CD8-positive, alpha-beta memory T cell (primary cell): ENCODE measurements at places on chromosomes 5 and 9.

GRCh38 chr5:119388619-119389190, 32.9 kb downstream of the TNFAIP8 start:
- no peak for DNase-seq

GRCh38 chr5:113759505-113759904, 246.0 kb downstream of the YTHDC2 start:
- DNase-seq, result no peak

GRCh38 chr9:126799034-126799433, 5.8 kb upstream of the ZBTB43 start:
- DNase-seq, result no peak

- peak; percentile 83 for DNase-seq
Observed at GRCh38 chr5:65624571-65625555, at the start of the genes SHLD3 and TRAPPC13. SHLD3 (plus strand) TSS chr5:65625027; CDS start chr5:65629588, 4,561 bp downstream. TRAPPC13 (plus strand) TSS chr5:65625027; CDS start chr5:65625061, 34 bp downstream.

GRCh38 chr9:137305060-137305797, 3.2 kb upstream of the NRARP start:
- DNase-seq, result no peak

DNA sequence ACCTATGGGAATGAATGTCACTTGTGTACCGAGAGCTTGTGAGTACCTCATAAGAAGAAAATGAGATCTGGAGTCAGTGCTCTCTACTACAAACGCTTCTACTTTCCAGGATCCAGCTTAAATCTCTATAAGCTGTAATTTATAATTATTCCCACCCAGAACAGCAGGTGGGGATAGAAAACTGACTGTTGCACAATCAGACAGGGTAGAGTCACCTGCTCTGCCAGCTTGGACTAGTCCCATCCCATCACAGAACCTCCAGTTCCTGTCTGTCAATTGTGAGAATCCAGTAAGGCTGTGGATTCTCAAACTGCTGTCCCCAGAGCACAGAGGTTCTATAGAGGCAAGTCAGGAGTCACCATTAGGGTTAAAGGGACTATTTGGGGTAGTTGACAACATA, 2.0 kb downstream of the SPINK7 start:
- no peak for DNase-seq

GRCh38 chr9:93821307-93821703, 133.8 kb downstream of the BARX1 start:
- DNase-seq, result no peak

- no peak for DNase-seq
Observed at GRCh38 chr9:18605766-18606180, 131.8 kb downstream of the ADAMTSL1 start.

DNA sequence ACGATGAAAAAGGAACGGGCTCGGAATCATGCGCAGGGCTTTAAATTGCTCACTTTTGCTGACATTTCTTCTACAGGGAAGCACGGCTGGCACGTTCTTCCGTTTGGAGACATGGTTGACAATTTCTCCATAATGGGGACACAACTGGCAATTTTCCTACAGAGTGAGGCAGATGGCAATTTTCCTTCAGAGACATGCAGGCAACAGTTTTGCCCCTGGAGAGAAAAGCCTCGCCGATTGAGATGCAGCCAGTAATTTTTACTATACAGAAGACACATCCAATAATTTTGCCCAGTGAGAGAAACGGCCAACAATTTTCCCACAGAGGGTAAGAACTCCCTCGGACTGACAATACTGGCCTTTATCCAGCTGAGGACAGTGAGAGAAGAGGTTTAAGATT, 90.9 kb upstream of the GPR151 start:
- DNase-seq, result no peak

DNA sequence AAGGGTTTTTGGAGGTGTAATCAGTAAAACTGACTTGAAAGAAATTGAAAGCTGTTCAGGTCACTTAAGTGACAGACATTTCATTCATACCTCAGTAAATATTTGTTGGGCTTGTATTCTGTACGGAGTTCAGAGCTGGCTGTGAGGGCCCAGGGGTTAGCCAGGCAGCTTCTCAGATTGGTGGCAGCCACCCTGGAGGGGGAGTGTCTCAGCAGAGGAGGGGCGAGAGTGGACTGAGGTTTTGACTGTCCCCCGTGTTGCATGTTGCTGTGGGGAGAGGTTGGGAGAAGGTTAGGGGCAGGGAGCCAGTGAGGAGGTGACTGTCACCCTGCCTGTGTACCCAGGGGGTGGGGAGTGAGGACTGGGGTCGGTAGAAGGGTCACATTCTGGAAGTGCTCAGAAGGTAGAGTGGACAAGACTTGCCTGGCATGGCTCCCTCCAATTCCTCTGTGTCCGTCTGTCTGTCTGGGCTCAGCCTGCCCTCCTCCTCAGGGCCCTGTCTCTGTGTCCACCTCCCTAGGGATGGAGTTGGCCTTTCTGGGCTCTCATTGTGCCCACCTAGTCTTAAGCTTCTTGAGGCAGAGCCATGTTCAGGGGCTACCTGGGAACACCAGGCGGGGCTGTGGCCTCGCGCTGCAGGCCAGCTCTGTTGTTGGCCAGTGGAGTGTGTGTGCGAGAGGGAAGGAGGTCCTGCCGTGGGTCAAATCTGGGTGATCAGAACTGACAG, 4.4 kb downstream of the PHF2 start:
- no peak for DNase-seq

DNA sequence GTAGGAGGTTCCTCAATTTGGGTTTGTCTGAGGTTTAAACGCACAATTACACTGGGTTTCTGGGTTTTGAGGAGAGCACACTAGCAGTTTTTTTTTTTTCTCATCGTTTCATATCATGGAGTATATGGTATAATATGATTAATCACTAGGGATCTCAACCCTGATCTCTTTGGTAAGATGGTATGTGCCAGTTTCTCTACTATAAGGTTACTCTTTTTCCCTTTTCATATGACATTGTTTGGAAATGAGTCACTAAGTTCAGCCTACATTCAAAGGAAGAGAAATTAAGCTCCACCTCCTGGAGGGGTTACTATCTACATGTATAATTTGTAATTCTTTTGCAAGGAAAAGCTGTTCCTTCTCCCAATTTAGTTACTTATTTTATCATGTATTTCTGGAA, 35.2 kb downstream of the MTRR start:
- no peak for DNase-seq

- DNase-seq, result no peak
Observed at GRCh38 chr9:23606107-23606506, 219.9 kb downstream of the ELAVL2 start.

GRCh38 chr5:137761566-137761965, 7.4 kb upstream of the HNRNPA0 start:
- no peak for DNase-seq

DNA sequence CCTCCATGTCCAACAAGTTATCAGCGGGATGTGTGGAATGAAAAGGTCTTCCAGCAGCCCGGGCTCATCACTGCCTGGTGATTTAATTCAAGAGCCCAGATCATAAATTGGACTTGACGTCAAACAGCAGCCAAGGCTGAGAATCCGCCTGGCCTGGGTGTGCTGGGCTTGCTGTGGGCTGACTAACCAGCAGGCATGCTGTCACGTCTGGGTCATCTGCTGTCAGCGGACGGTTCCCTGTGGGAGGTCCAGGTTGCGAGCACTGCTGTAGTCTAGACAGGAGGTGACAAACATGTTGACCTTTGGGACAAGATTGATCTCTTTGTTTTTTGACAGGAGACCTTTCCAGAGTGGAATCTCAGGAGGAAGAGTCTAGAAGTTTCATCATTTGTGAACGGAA, 289.7 kb downstream of the OSTF1 start:
- DNase-seq, result no peak

DNA sequence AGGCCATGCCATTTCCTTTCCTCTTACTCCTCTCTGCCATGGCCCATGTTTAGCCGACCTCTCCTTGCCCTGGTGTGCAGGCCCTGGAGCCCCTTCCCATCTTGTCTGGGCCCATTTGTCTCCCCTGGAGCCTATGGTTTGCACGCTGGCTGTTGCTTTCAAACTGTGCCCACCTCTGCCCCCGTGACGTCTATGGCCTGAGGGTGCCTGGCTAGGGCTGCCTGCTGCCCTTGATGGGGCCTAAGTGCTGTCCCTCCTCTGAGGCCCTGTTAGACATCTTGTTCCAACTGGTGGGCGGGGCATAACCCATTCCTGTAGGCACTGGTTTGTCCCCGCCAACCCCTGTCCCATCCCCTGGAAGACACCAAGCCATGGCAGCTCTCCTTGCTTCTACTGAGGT, 22.7 kb upstream of the ENHO start:
- DNase-seq, result no peak

DNA sequence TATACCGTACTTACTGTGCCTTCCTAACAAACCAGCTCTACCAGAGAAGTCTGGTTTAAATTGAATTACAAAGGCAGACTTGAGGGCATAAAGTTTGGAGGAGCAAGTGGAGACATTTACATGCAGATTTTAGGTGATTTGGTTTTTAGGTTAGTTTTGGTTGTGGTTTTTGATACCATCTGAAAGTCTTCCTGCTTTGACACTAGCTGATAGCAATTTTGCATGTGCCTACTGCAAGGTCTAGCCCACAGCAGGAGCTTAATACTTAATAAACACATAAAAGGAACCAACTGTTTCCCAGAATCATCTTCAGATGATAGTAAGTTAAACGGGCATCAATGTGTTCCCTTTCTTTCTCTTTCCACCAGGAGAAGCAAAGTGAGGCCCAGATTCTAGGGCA, 3.4 kb upstream of the ESM1 start:
- no peak for DNase-seq

GRCh38 chr5:77131361-77131760, 44.3 kb upstream of the ZBED3 start:
- DNase-seq, result no peak

DNA sequence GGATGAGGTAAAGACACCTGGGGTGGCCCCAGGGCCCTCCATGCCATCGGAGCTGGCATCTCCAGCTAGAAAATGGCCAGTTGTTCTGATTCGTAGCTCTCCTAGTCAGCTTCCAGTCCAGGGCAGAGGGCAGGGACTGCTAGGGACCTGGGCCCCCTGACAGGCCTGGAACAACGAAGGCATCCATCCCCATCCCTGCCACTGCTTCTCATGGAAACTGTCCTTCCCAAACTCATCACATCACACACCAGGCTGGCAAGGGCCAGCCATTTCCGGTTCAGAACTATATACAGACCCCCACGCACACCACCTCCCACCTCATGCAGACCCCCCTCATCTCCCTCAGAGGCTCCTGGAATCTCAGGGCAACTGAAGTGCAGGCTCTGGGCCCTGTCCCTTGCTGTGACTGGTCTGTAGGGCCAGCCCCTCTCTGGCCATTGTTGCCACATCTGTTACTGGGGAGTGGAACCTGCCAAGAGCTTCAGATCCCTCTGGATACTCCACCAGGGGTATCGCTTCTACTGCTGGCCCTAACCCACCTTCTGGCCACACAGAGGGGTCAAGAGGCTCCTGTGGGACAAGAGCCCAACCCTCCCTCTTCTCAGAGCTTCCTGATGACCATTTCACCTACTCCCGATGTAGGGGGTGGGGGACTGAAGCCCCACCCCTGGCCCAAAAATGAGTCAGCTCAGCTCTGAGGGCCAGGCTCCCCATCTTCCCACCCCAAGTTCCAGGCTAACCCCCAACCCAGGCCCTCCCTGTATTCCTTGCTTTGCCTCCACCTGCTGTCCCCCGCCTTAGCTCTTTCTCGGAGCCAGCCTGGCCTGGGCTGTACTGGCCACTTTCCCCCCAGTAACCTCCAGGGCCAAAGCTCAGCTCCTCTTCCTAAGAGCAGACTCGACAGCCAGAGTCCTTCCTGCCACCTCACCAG, 1.2 kb upstream of the MZB1 start:
- no peak for DNase-seq
